NCI-H1092 (cell line): ENCODE measurements at places on chromosomes 2 and 18.

- no peak for DNase-seq
These were observed 240.2 kb downstream of the SH3BP4 start for GRCh38 chr2:235191978-235192377.

DNA sequence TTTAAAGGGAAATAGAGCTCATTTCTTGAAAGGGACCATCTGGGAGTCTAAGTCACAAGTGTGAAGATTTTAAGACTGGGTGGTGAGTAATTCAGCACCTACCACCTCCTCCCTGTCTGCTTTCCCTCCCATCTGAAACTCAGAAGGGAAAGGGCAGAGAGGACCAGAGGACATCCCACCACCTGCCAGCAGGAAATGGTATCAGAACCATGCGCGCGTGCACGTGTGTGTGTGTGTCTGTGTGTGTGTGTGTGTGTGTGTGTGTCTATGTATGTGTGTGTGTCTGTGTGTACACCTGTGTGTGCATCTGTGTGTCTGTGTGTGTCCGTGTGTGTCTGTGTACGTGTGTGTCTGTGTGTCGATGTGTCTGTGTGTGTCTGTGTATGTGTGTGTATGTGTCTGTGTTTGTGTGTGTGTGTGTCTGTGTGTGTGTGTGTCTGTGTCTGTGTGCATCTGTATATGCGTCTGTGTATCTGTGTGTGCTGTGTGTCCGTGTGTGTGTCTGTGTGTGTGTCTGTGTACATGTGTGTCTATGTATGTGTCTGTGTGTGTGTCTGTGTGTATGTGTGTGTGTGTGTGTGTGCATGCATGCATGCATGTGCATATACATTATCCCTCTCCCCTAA, 76.8 kb downstream of the ZFP36L2 start:
- DNase-seq: no peak

- no peak for DNase-seq
These were observed 259.1 kb downstream of the LNPK start for GRCh38 chr2:175743011-175743410.

GRCh38 chr2:217820091-217820819, 182.5 kb downstream of the TNS1 start:
- no peak for DNase-seq

DNA sequence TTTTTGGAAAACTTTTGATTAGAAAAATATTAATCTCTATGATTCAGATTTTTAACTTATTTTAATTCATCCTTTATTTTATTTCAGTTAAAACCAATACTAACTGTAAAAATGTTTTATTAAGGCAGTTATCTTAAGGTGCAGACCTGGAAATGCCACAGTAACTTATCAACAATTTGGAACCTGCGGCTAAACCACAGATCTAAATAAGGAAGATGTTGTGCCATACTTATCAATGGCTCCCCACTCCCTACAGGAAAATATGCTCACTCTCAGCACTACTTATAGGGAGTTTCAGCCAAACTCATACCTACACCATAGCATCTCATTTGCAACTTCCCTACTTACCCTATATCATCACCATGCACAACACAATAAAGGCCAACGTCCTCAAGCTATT, 226.9 kb upstream of the KYNU start:
- DNase-seq: no peak
